H7 (cell line): ENCODE measurements at places on chromosomes 12 and 14. TPM values are rescaled to one million over a fixed set of nuclear protein-coding genes. Genes with fewer than 3 reads are reported as not detected.

Gene A2ML1
- 3.9 and 6.1 TPM in 2 replicates for total RNA-seq

Gene TAS2R9
- total RNA-seq, result not detected in 2 replicates

Gene HVCN1
- total RNA-seq, result 5.8 and 6.9 TPM in 2 replicates

Gene CEBPE
- total RNA-seq, result 0.44 TPM in 1 of 2 replicates, not detected in the other

Gene HCAR1
- 0.04 TPM in 1 of 2 replicates, not detected in the other for total RNA-seq

Gene LHX5
- 0.07 and 0.85 TPM in 2 replicates for total RNA-seq

Gene NUMB
- 15.3 and 18.1 TPM in 2 replicates for total RNA-seq

Gene BCL2L14
- total RNA-seq, result 0.33 and 1.9 TPM in 2 replicates

Gene CBLN3
- total RNA-seq, result 0.24 and 1.5 TPM in 2 replicates

Gene RECQL
- 39.6 and 52.7 TPM in 2 replicates for total RNA-seq

Gene NID2
- total RNA-seq, result 5.1 and 9.6 TPM in 2 replicates

- DNase-seq, result no peak
Measured at GRCh38 chr14:57009585-57010515, 199.6 kb upstream of the OTX2 start.

DNA sequence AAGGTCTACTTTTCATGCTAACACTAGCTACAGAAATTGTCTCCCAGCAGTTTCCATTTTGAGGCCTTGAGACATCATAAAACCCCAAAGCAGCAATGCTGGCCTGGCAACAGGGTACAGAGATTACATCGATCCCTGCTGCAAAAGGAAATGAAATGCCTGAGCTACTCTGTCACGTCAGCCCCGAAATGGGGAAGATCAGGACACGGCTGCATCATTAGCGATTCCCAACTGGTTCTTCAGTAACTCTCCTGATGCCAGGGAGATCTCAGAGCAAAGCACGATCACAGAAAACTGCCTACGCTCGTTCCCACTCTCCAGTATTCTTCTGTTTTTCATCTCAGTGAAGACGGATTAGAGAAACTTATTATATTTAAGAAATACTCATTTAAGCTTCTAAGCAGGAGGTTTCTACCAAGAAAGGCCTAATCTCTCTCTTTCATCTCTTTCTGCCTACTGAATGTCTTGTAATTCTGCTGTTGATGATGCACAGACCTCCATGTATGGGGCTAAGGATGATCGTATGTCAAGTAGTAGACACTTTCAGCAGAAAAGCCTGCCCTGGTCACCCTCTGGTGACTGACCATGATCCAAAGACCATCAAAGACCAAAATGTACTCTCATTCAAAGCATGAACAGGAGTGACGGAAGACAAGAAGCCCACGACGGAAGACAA lies 168.5 kb downstream of the RIMBP2 start:
- no peak for DNase-seq

- no peak for DNase-seq
Measured at GRCh38 chr14:77322250-77322902, 1.5 kb downstream of the GSTZ1 start.

GRCh38 chr12:50085615-50086072 lies 502 bp downstream of the SMARCD1 start:
- DNase-seq, result no peak

DNA sequence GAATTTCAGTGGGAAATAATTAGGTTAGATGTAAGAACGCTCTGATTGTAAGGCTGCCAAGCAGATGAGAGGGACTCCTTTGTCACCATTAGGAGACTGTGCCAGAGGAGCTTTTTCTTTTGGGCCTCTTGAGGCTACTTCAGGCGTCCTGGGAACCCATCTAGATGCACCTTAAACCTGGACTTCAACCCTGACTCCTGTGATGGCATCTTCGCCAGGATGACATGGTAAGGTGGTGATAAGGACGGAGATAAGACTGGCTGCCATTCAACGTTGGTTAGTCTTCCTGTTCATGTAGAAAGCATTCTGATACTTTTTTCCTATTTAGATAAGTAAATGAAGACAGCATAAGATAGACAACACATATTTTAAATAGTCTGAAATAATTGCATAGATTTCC lies 36.3 kb downstream of the STK38L start:
- DNase-seq, result no peak

GRCh38 chr12:111450676-111451075 lies 45.0 kb downstream of the SH2B3 start:
- DNase-seq, result no peak

- DNase-seq, result no peak
Measured at GRCh38 chr12:120157678-120158077, 36.8 kb downstream of the GCN1 start.

- DNase-seq, result no peak
Measured at GRCh38 chr12:130571089-130571488, 145.0 kb downstream of the RIMBP2 start.

GRCh38 chr14:74917646-74918081 lies 5.4 kb downstream of the RPS6KL1 start:
- DNase-seq, result no peak

- DNase-seq, result no peak
Measured at GRCh38 chr14:102575160-102575845, 17.1 kb upstream of the RCOR1 start.

GRCh38 chr12:54558311-54558710 lies 8.9 kb downstream of the PDE1B start:
- DNase-seq, result no peak

- no peak for DNase-seq
Measured at GRCh38 chr12:26410689-26411088, 215.3 kb downstream of the SSPN start.

DNA sequence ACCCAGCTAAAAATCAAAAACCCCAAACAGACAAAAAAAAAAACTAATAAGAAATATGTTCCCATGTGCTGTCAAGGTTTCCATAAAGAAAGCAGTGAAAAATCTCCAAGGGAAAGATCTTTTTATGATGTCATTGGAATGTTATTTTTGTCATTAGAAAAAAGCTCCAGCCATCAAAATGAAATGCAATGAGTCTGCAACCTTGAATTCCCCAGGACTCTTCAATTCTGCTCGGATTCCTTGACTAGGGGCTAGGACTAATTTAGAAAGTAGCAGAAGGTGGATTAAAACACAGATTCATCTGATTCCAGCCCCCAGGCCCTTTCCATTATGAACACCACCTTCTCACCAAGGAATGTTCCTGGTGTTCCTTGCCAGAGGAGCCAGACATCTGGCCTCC lies 6.0 kb upstream of the PCNX1 start:
- no peak for DNase-seq

- no peak for DNase-seq
Measured at GRCh38 chr14:82537831-82538230, 1004.2 kb upstream of the SEL1L start.

GRCh38 chr12:31715283-31715825 lies 13.5 kb downstream of the AMN1 start:
- no peak for DNase-seq

- no peak for DNase-seq
Measured at GRCh38 chr12:68888243-68888642, 44.7 kb downstream of the CPM start.

DNA sequence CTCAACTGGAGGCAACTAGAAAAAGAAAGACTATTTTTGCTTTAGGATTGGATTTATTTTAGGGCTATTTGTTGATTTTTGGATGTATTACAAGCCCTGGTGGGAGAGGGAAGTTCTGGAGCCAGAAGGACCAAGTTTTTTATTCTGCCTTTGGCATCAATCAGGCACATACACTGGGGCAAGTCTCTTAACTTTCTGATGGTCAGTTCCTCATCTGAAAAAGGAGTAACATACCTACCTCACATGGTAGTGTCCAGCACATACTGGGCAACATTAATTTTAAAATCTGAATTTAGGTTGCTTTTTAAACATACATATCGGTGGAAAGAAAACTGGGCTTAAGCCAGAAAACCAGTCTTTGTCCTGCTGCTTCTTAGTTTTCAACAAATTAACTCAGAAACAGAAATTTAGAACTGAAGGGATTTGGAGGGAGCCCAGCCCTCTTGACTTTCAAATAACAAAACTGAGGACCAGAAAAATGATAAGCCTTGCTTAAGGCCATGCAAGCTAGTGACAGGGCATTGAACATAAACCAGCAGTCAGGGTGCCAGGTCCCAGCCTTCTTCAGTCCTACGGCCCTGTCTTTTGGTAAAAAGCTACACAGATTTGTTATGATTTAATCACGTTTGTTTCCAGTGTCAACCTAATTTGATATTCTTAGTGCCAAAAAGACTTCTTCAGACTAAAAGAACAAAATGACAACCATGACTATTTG lies 90.2 kb upstream of the SLC38A2 start:
- no peak for DNase-seq

GRCh38 chr14:90627478-90627877 lies 188.8 kb downstream of the TTC7B start:
- no peak for DNase-seq

DNA sequence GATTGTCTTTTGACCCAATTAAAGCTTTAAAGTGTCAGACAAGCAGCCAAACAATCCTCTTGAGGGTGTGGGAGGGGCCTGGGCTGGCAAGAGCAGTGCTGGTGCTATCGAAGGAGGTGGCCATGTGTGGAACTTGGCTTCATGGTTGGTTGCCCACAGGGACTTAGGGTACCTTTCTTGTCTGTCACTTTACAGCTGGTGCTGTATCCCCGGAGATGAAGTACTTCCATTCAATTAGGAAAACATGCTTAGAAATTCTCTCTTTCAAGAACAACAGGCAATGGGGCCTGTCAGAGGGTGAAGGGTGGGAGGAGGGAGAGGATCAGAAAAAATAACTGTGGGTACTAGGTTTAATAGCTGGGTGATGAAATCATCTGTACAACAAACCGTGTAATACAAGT lies 86.5 kb downstream of the DAAM1 start:
- no peak for DNase-seq

GRCh38 chr14:68951800-68952530 lies 27.1 kb downstream of the ACTN1 start:
- DNase-seq, result no peak

DNA sequence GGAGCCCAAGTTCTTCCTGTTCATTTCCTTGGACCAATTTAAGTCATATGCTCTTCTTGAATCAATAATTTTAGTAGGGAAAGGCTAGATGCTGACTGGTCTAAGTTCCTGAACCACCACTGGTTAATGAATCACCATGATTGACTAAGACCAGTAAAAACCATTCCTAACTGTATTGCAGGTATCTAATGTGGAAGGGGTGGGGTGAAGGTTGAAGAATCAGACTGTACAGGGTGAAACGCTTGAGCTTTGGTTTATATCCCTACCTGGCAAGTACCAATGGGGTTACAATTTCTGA lies 100.1 kb downstream of the DYRK2 start:
- DNase-seq, result no peak

DNA sequence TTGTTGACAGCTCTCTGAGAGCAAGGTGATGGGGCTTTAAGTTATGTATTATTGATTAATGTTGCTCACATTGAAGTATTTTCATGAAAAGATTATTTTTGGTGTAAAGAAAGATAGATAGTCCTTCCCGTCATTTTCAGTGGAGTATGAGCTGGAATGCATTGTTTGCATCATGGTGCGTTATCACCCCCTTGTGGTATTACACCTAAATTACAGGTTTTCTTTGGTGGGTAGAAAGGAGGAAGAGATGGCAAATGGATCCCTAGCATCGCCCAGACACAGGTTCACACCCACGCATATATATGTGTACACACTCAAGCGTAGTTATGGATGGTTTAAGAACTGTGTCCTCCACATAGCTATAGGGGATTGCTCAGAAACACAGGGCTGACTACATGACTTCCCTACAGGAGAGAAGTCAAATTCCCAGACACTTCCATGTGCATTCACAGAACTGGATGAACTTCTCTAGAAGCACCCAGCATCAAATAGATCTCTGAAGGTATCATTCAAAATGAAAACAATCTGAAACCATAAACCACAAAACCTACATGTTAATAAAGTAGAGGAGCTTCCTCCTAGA lies 14.4 kb upstream of the SERPINA10 start:
- peak; percentile 75 for DNase-seq

DNA sequence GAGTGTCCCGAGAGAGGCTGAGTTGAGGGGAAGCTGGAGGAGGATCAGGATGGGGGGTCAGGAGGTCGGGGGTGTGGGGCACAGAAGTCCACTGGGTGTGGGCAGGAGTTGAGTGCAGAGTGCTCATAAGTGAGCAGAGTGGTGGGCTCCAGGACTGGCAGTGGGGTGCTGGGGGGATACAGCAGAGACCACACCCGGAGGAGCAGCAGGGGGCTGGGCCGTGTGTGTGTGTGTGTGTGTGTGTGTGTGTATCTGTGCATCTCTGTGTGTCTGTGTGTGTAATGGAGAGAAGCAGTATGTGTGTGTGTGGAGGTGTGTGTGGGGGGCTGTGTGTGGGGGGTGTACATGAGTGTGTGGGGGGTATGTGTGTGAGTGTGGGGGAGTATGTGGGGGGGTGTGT lies 4.9 kb upstream of the NUDT14 start:
- no peak for DNase-seq

- DNase-seq, result no peak
Measured at GRCh38 chr12:68011882-68012207, 22.6 kb downstream of the IFNG-AS1 start.

- DNase-seq, result no peak
Measured at GRCh38 chr12:19031032-19031431, 98.5 kb upstream of the PLEKHA5 start.

DNA sequence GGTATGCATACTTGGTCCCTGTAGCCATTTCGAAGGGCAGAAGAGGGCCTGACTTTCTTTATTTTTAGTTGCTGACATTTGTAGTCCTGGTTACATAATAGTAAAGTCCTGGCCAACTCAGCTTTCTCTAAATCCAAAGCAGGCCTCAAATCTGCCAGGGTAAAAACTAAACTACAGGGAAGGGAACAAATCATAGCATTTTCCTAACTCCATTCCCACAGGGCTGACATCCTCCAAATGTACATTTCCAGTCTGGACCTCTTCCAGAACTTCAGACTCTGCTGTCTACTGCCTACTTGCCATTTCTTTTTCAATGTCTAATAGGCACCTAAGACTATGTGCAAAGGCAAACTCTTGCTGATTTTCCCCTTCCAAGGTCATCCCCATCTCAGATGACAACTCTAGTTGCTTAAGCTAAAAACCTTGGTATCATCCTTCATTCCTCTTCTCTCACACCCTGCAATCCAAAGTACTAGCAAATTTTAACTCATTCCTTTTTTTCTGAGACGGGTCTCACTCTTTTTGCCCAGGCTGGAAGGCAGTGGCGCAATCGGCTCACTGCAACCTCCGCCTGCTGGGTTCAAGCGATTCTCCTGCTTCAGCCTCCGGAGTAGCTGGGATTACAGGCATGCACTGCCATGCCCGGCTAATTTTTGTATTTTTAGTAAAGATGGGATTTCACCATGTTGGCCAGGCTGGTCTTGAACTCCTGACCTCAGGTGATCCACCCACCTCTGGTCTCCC lies 2.0 kb downstream of the DDIT3 start:
- no peak for DNase-seq

DNA sequence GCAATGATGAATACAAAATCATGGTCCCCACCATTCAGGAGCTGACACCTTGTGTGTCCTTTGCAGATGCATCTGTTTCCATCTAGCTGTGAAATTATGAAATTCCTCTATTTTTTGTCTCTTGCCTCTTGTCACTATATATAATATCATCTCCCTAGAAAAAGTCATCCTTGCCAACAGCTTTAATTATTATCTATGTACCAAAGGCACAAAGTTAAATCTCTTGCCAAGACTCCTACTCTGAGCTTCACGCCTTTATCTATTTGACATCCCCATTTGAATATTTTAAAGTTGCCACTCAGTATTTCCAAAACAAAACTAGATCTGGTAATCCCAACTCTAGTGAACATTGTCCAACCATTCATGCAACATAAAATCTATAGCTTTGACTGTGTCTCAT lies 32.0 kb upstream of the PRB2 start:
- no peak for DNase-seq

- DNase-seq, result no peak
Measured at GRCh38 chr14:64825509-64825908, 54.2 kb downstream of the SPTB start.

GRCh38 chr14:92676403-92677086 lies 71.9 kb downstream of the LGMN start:
- no peak for DNase-seq

- DNase-seq, result no peak
Measured at GRCh38 chr14:63986789-63987533, 134.2 kb downstream of the SYNE2 start.
